NCI-H1105 (cell line): ENCODE measurements at places on chromosomes 11 and 22.

DNA sequence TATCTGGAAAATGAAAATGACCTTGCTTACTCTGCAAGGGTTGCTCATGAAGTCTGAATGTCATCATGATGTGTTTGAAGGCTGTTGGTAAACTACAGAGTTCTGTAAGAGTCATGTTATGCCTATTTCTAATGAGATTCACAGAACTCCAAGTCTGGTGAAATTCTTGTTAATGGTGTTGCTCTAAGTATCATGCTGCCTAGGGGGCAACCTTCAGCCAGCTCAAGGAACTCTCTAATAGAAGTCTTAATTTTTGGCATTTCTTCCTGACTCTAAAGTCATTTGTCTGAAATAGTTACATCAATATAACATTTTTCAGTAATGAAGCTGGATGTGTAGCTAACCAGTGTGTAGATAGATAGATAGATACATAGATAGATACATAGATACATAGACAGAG lies 302.8 kb downstream of the FAT3 start:
- DNase-seq: no peak

DNA sequence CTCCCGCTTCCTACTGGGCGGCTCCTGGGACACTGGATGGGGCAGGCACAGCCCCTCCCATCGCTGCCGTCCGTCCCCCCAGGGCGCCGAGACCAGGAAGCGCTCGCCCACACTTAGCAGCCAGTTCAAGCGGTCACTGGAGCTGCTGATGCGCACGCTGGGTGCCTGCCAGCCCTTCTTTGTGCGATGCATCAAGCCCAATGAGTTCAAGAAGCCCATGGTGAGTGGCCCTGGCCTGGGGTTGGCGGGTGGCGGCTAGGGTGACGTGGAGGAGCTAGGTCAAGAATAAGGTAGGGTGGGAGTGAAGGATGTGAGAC lies 44.6 kb downstream of the MYO7A start:
- no peak for DNase-seq

GRCh38 chr11:78268591-78269410 lies 80.1 kb downstream of the USP35 start:
- DNase-seq: no peak

DNA sequence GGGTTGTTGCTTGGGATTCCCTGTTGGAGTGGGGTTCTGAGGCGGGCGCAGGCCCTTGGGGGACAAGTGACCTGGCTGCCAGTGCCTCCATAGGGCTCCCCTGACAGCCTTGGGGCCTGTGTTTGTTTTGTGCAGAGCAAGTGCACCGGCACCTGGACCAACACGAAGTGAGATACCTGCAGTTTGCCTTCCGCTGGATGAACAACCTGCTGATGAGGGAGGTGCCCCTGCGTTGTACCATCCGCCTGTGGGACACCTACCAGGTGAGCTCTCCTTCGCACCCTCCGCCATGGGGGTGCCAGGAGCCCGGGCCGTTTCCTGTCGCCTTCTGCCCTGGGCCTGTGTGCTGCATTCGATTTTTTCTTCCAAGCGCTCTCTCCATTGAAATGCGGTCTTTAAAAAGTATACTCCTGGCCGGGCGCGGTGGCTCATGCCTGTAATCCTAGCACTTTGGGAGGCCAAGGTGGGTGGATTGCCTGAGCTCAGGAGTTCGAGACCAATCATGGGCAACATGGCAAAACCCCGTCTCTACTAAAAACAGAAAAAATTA lies 274.6 kb downstream of the TBC1D22A start:
- no peak for DNase-seq

DNA sequence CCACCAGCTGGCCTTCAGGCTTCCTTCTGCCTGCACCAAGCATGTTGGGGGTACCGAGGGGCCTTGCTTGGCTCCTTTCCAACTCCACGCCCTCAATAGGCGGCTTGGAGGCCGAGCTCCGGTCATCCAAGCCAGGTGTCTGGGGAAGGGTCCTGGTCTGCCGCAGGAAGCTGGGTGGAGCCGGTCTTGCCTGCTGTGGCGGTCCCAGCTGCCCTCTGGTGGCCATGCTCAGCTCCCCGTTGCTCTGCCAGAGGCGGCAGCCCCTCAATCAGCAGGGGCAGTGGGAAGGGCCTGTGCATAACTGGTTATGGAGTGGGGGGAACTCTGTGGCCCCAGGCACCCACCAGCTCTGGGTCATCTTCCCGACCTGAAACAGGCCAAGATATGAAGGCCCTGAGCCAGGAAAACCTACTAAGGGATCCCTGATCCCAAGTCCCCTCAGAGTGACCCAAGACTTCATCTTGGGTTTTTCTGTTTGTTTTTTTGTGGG lies 3.2 kb downstream of the ARVCF start:
- DNase-seq: no peak

- no peak for DNase-seq
Measured at GRCh38 chr22:50269573-50269969, 609 bp downstream of the MAPK11 start.

DNA sequence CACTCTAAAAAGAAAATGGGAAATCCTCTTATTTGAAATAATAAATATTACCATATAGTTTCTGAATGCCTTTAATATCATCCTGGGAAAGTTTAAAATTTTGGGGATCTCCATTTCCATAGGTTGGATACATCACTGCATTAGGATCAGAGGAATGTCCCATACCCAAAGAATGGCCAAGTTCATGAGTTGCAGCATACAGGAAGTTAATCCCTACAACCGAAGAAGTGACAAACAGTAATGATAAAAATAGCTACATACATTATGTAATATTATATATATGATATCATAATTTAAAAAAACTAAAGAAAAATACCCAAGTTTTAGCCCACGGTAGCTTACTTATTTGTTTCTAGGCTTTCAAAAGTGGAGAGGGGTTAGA lies 7.4 kb downstream of the MMP7 start:
- DNase-seq: no peak

- no peak for DNase-seq
Measured at GRCh38 chr11:111259896-111260295, 14.4 kb downstream of the POU2AF2 start.

- peak; percentile 42 for DNase-seq
Measured at GRCh38 chr22:43388420-43388851, 23.4 kb upstream of the MPPED1 start.
